Activated T-cell treated with anti-CD3 and anti-CD28 coated beads, Interleukin-2, amount 50 U/mL, for 4 hours (primary cell): ENCODE measurements at places on chromosomes 2 and 18.

DNA sequence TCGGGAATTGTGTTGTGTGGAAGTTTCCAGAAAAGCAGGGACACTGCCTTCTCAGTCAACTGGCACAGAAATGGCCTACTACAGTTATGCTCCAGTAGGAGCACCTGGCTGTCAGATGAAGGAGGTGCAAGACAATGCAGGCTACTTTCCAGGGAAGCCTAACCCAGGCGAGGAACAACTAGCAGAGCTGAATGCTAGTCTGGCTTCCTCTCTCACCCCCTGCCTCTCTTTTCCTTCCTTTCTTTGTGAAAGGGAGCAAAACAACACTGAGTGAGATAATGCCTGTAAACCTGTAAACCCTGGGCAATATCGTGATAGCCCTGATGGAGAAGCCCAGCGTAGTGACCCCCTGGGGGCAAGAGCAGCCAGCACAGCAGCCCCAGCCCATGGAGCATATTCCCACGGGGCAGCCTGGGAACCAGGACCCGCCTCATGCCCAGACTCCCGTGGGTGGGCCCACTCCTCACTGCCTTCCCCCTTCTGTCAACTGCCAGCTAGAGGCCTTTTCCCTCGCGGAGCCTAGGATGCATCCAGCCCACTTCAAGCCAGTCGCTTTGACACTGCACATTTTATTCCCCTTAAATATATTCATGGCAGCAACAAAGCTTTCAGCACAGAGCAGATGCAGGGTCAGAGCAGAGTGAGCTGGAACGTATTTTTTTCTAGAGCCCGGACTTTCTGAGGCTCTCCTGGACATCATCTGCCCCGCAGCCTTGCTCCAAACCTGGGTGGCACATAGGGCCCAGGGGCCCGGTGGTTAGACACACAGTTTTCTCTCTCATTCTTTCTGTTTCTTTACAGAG, 77.0 kb downstream of the PDCL3 start:
- DNase-seq: no peak

GRCh38 chr18:62738639-62739038, 23.3 kb downstream of the PHLPP1 start:
- DNase-seq: no peak

DNA sequence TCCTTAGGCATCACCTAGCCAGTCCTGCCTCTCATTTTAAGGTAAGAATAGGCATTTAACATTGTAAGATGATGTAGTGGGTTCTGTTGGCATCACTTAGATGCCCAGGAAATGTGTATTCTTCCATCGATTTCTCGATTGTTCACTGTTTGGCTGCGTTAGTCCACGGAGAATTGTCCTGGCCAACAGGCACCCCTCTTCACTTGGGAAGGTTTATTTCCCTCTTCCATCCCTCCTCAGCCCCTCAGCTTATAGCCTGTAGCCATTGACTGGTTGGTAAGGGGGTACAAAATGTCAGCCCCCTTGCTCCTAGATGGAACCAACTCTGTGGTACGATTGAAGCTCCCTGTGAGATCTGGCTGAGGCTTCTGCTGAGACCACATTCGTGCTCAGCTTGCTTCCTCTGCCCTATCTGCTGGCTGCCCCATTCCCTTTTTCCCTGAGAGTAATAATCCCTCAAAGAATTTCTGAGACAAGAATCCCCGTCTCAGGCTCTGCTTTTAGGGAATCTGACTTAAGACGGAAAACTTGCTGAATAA, 43.4 kb downstream of the PLEKHA3 start:
- no peak for DNase-seq

DNA sequence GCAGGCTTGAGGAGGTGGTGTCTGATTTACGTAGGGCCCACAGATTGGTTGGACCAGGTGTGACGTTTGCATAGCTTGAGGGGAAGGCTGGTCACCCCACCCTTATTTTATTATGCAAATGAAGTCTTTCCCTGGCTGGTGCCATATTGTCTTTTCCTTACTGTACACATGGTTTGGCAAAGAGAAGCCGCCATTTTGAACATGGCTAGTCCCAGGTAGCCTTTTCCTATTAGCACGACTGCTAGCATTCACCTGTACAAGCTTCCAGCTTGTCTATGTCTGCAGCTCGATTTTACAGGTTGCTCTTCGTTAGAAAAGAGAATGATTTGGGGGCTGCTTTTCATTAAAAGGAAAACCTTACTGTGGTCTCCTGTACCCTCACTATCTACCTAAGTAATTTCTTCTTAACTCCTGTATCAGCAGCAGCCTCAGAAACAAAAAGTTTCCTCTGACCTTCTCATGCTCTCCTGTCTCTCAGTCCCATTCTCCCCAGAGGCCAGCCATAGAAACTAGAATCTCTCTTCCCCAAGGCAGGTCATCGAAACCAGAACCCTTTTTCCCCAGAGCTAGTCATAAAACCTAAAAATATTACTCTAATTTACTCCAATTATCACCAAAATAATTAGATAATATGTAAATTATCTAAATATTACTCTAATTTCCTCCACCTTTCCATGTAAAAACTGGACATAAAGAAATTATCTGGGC, 151.8 kb downstream of the B3GNT2 start:
- no peak for DNase-seq

DNA sequence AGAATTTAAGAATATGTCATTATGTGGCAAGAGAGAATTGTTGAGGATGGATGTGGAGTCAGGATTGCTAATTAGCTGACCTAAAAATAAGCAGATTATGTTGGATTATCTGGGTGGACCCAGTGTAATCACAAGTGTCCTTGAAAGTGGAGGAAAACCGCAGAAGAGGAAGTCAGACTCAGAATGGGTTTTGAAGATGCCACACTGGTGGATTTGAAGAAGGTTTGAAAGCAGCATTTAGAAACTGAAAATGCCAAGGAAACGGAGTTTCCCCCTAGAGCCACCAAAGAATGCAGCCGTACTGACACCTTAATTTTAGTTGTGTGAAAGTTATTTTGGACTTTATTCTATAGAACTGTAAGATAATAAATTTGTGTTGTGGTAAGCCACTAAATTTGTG, 41.6 kb upstream of the DPP10 start:
- no peak for DNase-seq

- DNase-seq: no peak
Measured at GRCh38 chr2:30675758-30676157, 131.5 kb downstream of the CAPN13 start.

DNA sequence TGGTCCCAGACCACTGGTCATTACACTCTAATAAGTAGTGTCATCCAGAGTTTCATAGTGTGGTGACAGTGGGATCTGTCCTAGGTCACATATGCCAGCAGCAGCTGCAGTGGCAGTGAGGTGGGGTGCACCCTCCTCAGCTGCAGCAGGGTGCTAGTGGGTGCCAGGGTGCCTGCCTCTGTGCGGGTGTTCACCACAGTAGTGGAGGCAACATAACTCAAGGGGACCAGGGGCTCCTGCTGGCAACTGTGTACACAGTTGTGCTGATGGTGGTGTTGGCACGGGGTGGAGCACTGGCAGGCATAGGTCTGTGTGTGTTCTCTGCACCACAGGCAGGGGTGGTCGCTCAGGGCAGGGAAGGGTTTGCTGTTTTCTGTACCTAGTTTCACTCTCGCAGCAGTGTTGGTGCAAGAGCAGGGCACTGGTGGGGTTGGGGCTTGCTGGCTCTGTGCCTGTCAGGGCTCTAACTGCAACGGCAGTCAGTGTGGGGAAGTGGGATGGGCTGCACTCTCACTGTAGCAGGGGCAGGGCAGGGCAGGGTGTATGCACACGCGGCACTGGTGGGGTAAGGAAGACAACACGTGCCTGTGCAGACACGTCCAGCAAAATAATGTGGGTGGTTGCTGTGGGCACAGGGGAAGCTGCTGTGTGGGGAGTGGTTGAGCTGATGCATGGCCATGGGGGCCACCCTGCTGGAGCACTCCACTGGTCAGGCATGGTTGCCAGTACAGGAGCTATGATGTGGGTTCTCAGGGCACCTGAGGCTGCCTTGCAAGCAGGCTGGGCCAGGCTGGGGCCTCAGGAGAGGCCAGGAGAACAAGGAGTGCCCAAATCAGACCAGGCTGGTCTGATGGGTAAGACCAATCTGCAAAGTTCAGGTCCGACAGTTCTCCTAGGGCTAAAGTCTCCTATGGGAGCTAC, 226.6 kb downstream of the MEIS1 start:
- no peak for DNase-seq

- no peak for DNase-seq
Measured at GRCh38 chr2:231665245-231666170, 42.8 kb upstream of the PTMA start.

GRCh38 chr18:44599412-44599811, 81.3 kb upstream of the SETBP1 start:
- no peak for DNase-seq

GRCh38 chr2:118016911-118017310, 3.0 kb upstream of the CCDC93 start:
- no peak for DNase-seq

- no peak for DNase-seq
Measured at GRCh38 chr2:138838851-138839620, 58.8 kb upstream of the NXPH2 start.

DNA sequence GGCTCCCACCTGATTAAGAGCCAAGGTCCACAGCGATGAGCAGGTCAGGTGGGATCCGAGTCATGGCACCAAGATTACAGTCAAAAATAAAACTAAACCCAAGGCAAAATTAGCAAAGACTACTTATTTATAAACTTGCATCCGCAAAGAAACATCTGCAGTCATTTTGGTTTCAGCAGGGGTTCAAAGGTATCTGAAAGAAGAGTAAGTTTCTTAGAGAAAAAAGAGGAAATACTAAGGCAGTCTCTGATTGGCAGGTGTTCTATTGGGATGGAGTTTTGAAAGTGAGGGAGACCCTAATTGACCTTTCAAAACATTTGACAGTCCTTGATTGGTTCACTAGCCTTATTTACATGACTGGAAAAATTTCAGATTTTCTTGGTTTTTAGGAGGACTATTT, 11.0 kb upstream of the PLB1 start:
- no peak for DNase-seq
